ENCODE measurements at places on chromosomes 2 and 18.

- no peak for DNase-seq
Observed at GRCh38 chr2:195445639-195446038, 211.4 kb upstream of the SLC39A10 start.

DNA sequence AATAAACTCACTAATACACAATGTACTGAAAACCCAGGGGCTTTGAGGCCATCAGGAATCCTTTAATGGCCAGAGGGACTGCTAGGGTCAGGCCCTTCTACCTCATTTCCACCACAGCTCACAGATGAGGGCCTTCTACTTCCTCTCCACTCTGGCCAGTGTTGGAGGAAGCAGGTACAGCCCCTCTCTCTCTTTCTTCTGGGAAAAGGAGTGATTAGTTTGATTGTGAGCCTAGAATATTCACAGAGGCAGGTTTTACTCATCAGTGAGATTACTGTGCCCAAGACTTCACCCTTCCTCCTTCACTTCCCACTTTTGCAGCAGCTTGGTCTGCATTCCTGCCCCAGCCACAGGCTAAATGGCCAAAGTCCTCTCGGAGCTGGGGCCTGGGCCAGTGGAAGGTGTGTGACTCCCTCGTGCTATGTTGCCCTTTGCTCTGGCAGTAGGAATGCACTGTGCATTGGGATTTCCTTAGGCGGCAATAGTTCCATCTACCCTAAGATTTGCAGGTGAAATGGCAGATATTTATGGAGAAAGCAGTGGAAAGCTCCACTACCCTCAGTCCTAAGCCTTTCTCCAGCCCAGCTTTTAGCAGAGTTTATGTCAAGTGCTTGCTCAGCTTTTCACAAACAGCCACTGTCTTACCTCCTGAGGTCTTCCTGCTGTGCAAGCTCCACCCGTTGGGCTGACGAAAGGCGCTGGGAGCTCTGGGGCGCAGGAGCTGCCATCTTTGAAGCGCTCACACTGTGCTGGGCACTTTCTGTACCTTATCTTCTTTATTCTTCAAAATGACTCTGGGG, 36.2 kb upstream of the YES1 start:
- no peak for DNase-seq

- no peak for DNase-seq
Observed at GRCh38 chr2:209564816-209565215, 141.0 kb downstream of the MAP2 start.

DNA sequence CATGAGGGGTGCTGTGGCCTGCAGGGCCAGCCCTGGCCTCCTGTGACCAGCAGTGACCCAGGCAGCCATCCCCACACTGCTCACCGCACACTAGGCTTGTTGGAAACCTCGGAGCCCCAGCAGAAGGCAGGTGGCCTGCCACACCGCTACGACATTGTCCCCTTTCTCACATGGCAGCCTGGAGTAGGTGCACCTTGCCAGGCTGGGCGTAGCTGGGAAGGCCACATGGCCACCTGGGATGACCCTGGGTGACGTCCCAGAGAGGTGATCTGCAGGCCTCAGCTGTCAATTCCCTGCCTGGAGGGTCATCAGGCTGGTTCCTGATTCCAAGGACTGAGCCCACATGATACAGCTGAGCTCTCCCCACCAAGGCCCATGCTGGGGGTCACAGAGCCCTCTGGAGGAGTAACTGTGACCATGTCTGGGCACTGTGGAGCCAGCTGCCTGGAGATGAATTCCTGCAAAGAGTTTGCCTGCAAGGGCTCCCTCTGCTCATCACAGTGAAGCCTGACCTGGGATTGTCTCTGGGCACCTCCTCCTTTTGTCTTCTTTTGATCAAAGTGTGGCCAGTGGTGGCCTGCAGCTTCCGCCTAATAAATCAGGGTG, 119.6 kb upstream of the OTOS start:
- DNase-seq = no peak

DNA sequence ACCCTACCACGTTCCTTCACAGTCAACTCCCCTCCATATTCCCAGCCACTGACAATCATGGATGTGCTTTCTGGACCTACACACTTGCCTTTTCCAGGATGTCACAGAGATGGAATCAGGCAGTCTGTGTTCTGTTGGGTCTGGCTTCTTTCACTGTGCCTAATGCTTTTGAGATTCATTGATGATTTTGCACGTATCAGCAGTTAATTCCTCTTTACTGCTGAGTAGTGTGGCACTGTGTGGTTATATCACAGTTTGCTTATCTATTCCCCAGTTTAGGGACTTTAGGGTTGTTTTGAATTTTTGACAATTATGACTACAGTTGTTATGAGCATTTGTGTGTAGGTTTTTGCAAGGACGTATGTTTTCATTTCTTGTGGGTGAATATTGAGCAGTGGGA, 191.7 kb downstream of the ACKR3 start:
- no peak for DNase-seq

GRCh38 chr18:67973916-67974315, 457.4 kb upstream of the DSEL start:
- DNase-seq = no peak

GRCh38 chr2:65276609-65277008, 49.0 kb downstream of the ACTR2 start:
- no peak for DNase-seq

GRCh38 chr2:28430377-28430765, 37.7 kb downstream of the FOSL2 start:
- no peak for DNase-seq

DNA sequence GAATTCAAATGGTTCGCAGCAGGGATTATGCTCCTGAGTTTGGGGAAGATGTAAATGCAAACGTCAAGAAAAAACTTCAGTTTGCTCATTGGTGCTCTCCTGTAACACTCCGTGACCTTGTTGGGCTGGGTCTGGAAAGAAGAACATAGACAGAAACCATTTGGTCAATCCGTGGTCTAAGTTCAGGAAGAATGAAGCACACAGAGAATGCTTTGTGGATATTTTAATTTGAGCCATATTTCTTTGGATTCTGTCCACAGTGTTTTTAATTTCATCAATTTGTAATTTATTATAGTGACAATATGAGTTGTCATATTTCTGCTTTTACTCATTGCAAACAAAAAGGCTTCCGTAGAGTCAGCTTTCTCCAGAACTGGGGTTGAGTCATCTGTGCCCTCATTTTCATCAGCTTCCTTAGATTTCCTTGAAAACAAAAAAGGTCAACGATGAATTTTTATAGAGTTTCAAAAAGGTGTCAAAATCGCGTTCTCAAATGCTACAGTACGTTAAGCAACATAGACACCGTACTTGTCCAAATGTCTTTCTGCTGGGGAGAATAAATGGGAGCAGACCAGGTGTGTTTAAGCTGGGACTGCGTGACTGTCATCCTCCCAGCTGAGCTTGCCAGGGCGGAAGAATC, 606.4 kb downstream of the RNF144A start:
- DNase-seq = no peak

DNA sequence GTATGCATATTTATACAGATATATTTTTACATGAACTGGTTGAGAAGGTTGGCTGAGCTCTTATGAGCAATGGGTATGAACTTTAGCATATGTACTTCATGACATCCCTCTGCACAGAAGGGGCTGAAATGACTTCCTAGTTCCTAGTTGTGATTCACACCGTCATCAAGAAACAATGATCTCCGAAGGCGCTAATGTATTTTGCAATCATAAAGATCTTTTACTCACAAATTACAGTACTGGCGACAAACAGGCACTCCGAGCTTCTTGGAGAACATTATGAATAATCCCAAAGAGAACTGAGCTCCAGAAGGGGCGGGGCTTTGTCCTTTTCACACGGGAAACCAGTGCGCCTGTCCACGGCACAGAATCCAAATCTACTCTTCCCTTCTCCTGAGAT, 18.1 kb downstream of the BCL2 start:
- DNase-seq = no peak

DNA sequence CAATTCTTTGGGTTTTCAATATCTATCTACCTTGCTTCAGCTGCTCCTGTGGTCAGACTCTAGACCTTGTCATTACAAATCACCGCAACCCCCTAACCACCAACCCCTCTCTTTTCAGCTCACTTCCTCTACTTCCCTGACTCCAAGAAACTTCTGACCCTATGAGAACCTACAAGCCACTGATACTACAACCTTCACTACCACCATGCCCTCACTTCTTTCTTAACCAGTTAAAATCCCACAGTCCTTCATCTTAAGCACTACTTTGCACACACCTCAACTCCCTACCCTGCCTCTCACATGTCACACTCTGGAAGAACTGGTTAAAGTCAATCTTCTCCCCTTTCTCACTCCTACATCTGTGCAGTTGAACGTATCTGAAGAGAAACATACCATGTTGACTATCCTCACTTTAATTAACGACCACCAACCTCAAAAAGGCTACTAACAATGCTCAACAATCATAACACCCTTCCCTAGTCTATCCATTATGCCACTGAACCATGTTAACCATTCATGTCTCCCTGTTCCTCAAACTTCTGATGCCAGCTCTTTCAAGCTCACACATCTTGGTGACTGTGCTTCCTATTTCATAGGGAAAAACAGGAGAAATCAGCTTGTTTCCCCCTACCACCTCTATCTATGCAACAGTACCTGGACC, 12.6 kb downstream of the EIF2AK3 start:
- DNase-seq = no peak

DNA sequence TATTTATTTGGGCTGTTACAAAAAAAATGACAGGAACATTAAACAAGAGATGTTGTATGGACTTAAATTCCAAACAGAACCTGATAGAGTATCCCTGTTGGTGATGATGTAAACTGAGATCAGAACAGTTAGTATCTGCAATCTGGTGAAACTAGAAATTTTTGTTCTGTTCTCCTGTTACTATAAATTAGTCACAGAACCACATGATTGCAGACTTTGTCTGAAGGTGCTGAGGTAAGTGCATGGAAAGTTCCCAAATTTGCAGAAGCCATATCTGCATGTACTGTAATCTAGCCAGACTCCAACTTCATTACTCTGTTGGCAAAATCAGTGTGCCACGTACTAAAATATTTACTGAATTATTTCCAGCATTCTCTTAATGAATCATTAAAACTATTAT, 516.3 kb upstream of the FSIP2 start:
- no peak for DNase-seq

GRCh38 chr2:121689356-121689755, 40.1 kb upstream of the CLASP1 start:
- DNase-seq = no peak

GRCh38 chr2:130899306-130899705, 62.6 kb downstream of the ARHGEF4 start:
- no peak for DNase-seq

GRCh38 chr2:36480028-36480427, 117.9 kb downstream of the FEZ2 start:
- DNase-seq = no peak

DNA sequence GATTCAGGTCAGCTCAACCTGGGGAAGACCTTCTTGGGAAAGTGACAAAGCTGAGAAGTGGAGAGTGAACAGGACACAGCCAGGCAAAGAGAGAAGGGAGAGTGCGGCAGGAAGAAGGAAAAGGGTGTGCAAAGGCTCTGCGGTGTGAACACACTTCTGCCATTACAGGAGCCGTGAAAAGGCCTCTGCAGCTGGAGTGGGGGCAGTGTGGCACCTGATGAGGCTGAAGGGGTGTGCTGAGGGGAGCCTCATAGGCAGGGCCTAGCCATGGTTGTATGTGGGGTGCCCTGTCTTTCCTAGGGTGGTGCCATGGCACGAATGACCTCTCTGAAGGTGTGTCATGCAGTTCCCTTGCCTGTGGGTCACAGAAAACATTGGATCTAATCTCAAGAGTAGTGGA, 347.6 kb downstream of the CYRIA start:
- DNase-seq = no peak

DNA sequence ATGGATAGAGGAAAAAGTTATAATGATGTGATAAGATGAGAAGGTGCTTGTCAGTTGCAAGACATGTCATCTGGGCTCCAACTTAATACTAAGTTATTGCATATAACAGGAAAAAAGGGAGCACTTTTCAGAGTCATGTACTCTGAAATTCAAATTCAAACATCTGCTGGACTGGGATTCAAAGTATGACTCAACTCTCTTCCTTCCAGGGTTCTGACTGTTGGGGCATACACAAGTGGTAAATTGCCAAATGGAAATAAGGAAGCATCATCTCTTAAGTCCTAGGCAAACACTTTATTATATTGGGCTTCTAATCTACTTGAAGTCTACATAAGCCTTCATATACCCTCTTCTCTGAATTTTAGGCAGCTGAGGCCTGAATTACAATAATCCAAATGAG, 44.9 kb downstream of the ZBTB14 start:
- DNase-seq = no peak

- DNase-seq = no peak
Observed at GRCh38 chr2:128440666-128441340, 122.1 kb upstream of the HS6ST1 start.

DNA sequence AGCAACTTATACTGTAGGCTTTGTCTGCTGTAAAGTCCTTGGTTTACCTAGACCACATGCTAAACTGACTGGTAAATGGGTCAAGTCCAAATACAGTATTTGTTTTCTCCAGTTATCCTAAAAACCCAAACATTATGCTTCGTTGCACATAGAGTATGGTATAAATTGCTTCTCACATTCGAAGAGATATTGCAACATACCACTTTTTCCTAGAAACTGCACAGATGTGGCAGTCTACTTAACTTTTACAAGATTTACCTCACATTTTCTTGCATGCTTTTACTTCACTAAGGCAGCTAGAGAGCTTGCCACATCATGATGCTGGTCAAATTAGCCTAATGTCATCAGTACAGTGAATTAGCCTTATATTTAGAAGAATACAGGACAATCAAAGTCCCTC, 66.0 kb upstream of the SCN7A start:
- no peak for DNase-seq

DNA sequence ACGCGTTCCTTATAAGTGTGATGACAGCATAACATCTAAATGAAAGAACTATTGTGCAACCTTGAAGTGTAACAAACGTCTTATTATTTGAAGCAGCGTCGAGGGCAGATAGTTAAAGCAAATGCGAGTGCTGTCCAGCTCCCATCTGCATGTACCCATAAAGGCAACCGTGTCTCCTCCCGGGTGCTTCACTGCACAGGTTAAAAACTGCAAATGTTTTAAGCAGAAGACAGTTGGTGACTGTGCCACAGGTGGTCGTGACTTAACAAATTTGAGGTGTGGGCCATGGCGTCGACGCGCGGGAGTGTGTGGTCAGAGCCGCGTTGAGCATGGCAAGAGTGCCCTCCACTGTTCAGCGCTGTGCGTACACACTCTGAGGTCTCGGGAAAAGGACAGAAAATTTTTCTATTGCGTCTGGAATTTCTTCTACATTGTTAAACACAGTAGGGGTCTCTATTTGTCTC, 6.4 kb downstream of the SALL3 start:
- DNase-seq = no peak

GRCh38 chr2:20526708-20527107, 79.8 kb downstream of the RHOB start:
- DNase-seq = no peak

GRCh38 chr2:32231959-32232358, 32.7 kb downstream of the NLRC4 start:
- DNase-seq = no peak

- DNase-seq = no peak
Observed at GRCh38 chr2:32290000-32290339, 12.3 kb downstream of the YIPF4 start.
